ENCODE measurements at places on chromosomes 7 and 10.

GRCh38 chr10:64636461-64636860, 1115.3 kb downstream of the REEP3 start:
- no peak for DNase-seq

DNA sequence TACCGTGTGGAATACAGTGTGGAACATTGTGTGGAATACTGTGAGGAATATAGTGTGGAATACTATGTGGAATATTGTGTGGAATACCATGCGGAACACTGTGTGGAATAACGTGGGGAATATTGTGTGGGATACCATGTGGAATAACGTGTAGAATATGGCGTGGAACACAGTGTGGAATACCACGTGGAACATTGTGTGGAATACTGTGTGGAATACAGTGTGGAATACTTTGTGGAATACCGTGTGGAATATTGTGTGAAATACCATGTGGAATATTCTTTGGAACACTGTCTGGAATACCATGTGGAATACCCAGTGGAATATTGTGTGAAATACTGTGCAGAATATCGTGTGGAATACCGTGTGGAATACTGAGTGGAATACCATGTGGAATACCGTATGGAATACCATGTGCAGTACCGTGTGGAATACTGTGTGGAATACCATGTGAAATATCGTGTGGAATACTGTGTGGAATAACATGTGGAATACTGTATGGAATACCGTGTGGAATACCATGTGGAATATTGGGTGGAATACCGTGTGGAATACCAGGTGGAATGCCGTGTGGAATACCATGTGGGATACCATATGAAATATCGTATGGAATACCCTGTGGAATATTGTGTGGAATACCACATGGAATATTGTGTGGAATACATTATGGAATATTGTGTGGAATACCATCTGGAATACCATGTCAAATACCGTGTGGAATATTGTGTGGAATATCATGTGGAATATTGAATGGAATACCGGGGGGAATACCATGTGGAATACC, 133.1 kb upstream of the CHST15 start:
- no peak for DNase-seq

DNA sequence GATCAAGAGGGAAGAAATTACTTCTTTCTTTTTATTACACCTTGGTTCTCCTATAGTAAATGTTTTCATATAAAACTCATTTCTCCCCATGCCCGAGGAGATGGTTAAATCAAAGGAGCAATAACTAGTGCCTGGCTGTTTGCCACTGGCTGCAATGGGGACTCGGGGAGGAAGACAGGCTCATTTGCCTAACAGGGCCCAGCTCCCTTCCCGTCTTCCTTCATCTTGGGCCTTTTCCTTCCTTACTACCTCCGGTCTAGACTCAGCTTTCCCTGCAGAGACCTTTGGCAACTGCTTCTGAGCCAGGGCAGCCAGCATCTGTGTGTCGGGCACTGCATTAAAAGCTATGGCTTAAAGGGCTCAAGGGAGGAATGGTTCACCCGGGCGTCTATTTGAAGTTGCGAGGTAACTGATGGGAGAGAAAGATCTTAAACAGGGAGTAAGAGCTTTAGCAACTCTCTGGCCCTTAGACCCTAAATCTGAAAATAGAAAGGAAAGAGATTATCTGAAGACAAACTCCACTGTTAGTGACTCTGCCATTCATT, 63.5 kb downstream of the CALD1 start:
- no peak for DNase-seq

GRCh38 chr7:128726737-128727072, 12.5 kb upstream of the CALU start:
- DNase-seq = no peak

- no peak for DNase-seq
Observed at GRCh38 chr7:92547579-92547978, 19.0 kb downstream of the RBM48 start.

DNA sequence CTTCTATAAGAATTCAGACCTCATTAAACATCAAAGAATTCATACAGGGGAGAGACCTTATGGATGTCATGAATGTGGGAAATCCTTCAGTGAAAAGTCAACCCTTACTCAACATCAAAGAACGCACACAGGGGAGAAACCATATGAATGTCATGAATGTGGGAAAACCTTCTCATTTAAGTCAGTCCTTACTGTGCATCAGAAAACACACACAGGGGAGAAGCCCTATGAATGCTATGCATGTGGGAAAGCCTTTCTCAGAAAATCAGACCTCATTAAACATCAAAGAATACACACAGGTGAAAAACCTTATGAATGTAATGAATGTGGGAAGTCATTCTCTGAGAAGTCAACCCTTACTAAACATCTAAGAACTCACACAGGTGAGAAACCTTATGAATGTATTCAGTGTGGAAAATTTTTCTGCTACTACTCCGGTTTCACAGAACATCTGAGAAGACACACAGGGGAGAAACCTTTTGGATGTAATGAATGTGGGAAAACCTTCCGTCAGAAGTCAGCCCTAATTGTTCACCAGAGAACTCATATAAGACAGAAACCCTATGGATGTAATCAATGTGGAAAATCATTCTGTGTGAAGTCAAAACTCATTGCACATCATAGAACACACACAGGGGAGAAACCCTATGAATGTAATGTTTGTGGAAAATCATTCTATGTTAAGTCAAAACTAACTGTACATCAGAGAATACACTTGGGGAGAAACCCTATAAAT, 24.1 kb downstream of the ZNF37A start:
- no peak for DNase-seq

GRCh38 chr10:80493522-80494051, 39.5 kb downstream of the TSPAN14 start:
- DNase-seq = no peak

GRCh38 chr10:92091965-92092364, 168.4 kb downstream of the BTAF1 start:
- DNase-seq = no peak

- DNase-seq = no peak
Observed at GRCh38 chr7:139583826-139584553, 60.5 kb downstream of the CLEC2L start.

- no peak for DNase-seq
Observed at GRCh38 chr7:28086198-28086597, 94.4 kb downstream of the JAZF1 start.

- DNase-seq = no peak
Observed at GRCh38 chr10:130652964-130653578, 516.9 kb downstream of the GLRX3 start.

DNA sequence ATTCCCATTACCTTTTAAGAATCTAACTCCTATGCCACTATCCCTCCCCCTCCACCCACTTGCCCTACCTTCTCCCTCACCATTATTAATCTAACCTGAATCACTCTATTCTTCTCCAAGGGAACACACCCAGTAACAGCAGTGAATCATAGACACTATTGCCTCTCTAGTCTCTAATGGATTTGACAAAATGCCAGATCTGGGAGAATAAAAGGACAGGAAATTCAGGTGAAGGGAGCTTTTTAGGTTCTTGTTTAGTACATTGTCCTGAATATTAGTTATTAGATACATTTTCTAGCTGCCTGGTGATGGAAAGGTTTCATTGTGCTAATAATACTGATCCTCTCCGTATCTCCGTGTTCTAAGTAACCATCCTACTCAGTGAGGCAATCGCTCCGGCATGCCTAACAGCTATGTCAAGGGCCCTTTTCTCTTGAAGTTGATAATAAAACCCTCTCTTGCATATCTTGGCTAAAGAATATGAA, 4.1 kb upstream of the SFR1 start:
- DNase-seq = no peak

DNA sequence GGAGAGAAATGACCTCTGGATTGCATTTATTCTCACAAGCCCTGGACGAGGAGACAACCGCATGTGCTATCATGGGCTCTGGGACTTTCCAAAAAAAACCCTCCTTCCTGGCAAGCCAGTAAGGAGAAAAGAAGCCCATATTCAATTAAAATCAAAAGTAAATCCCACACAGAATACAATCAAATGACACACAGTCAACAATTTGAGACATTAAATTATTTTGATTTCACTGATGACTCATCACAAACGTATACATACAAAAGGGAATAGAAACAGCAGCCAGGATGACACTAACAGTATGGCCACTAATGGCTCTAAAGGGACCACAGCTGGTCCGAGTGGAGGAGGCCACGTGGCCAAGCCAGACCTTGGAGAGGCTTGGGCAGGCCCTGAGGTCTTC, 24.9 kb downstream of the LRRC20 start:
- DNase-seq = no peak

GRCh38 chr10:46253076-46254006, 33.5 kb upstream of the ANTXRL start:
- DNase-seq = no peak

GRCh38 chr7:101205901-101206664, 5.2 kb upstream of the MOGAT3 start:
- DNase-seq = no peak

GRCh38 chr7:26155531-26156375, 3.8 kb downstream of the NFE2L3 start:
- no peak for DNase-seq

GRCh38 chr10:118835682-118836326, 81.0 kb upstream of the CACUL1 start:
- DNase-seq = no peak

DNA sequence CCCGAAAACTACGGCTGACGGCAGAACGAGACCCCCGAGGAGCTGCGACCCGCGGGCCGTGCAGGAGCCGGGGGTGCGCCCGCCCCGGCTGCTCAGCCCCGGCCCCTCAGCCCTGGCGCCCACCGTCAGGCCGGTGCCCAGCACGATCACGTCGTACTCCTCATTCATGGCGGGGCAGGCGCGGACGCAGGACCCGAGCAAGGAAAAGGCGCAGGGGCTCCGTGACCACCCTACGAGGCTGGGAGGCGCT, 218 bp downstream of the GDI2 start:
- DNase-seq = no peak

DNA sequence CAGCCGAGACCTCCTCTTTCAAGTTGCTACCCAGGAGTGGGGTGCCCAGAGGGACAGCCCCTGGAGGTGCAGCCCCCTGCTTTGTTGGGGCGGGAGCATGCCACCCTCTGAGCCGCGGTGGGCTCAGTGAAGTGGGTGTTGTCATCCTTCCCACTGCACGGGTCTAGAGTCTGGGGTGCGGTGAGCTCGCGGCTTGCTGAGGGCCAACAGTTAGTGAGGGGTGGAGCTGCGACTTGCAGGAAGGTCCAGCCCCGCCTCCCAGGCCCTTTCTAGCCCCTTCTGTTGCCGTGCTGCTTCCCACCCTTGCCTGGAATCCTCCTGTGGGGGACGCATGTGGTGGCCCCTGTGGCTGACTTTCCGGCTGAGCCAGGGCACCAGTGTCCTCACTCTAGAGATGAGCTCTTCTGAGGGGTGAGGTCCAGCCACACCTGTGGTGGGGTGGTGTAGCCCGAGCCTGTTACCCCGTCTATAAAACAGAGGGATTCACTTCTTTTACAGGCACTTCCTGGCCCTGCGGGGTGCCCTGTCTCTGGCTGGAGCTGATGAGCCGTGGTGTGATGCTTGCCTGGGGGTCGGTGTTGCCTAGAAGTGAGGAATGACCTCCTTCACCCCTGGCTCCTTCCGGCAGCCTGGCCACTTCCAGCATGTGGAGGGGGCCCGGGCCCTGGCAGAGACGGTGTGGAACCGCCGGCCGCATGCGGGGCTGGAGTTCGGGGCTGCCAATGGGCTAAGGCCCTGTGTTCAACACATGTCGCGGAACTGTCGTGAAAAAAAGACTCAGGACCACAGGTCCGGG, 127.9 kb downstream of the FAM53B start:
- no peak for DNase-seq

GRCh38 chr10:70892631-70893030, 4.3 kb upstream of the PCBD1 start:
- DNase-seq = no peak

GRCh38 chr10:77421591-77421990, 216.0 kb downstream of the KCNMA1 start:
- no peak for DNase-seq

DNA sequence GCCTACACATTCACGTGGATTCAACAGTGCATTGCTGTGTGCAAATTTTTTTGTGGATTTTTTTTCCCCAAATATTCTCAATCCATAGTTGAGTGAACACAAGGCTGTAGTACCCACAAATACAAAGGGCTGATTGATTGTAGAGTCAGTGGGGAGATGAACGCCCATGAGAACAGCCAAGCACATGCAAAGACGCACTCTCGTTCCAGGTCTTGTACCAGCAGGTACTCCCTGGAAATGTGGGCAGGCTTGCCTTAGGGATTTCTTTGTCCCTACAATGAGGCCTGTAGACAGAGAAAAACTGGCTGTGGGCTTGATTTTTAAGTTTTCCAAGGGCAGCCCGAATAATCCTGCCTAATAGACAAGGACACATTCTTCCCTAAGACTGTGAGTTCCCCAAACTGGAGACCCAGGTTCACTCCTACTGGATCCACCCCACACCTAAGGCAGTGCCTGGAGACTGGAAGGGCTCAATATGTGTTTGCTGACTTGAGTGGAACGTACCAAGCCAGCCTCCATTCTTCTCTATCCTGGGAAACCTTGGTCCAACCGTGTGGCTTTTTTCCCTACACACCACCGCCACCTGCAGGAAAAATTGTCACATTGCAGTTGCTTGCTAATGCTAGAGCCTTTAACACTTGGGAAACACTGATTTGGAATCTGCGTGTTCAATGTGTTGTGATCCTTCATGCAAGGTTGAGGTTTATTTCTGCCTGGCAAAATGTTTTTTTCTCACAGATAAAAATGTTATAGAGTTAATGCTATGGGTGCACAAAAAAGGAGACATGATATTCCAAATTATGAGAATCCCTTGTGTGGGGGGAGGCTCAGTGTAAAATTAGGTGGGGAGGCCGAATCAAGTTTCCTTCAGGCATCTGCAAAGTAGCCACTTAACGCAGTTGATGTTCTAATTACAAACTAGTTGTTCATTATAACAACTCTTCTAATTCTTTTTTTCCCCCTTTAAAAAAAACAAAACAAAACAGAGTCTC, 49.3 kb downstream of the PPP1R17 start:
- DNase-seq = no peak

- no peak for DNase-seq
Observed at GRCh38 chr10:102945962-102946361, 27.9 kb downstream of the CNNM2 start.

- no peak for DNase-seq
Observed at GRCh38 chr10:79054203-79055099, 14.3 kb upstream of the ZMIZ1 start.

- no peak for DNase-seq
Observed at GRCh38 chr7:73983437-73984164, 44.4 kb upstream of the ELN start.

DNA sequence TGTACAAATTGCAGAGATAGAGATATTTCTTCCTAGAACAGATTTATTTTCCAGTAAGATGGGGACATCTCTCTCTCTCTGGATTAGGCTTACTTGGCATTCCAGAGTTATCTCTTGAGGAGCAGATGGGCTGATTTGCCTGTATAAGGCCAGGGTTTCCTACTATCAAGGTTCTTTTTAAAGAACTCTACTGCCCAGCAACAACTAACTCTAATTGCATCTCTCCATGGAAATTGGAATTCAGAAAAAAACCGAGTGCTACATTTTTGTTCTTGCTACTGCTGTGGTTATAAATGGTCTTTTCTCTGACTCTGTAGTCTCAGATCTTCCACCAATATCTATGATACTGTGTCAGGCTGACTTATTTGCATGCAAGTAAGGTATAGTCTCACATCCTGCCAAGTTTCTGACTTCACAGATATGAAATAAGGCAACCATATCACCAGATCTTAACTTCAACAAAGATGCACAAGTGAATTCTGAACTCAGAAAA, 161.1 kb downstream of the CRPPA start:
- no peak for DNase-seq
